ENCODE measurements at places on chromosomes 7 and 10.

DNA sequence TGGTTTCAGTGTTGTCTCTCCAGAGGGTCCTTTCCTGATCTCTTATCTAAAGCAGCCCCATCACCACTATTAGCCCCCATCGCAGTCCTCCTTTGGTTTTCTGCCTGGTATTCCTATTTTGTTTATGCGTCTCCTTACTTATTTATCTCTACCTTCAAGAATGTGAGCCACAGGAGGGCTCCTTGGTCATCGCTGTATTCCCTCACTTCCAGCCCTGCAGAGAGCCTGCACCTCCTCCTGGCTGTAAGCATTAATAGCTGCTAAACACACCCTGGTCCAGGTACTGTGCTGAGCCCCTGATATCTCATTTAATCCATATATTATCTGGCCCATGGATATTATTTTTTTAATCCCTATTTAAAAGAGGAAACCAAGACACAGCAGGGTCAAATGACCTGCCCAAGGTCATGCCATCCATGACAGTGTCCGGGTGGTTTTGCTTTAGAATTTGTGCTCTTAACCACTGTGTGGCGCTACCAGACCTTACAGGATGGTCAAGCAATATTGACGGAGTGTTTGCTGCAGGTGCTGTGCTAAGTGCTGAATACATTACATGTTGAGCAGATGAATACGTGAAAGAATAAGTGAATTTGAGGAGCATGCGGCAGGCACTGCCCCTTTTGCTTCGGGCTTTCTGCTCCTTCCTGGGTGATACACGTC lies 227.2 kb downstream of the ADAM12 start:
- no peak for DNase-seq

GRCh38 chr7:92875173-92875572 lies 38.8 kb upstream of the CDK6 start:
- no peak for DNase-seq

GRCh38 chr7:98531717-98532116 lies 85.4 kb upstream of the NPTX2 start:
- no peak for DNase-seq

- DNase-seq, result no peak
Observed at GRCh38 chr10:14757986-14758385, 16.7 kb downstream of the FAM107B start.

DNA sequence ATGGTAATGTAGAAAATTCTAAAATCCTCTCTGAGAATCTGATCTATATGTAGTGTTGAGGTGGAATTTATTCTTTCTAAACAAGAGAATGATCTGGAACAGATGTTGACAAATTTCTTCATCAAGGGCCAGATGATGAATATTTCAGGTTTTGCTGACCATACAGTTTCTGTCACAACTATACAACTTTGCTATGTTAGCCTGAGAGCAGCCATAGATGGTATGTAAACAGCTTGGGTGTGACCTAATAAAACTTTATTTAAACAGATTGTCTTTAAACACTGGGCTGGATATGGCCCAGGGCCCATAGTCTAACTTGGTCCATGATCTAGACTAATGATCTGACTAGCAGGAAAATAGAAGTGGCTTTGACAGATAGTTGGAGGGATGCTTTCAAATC lies 213.6 kb upstream of the CELF2 start:
- DNase-seq, result no peak

DNA sequence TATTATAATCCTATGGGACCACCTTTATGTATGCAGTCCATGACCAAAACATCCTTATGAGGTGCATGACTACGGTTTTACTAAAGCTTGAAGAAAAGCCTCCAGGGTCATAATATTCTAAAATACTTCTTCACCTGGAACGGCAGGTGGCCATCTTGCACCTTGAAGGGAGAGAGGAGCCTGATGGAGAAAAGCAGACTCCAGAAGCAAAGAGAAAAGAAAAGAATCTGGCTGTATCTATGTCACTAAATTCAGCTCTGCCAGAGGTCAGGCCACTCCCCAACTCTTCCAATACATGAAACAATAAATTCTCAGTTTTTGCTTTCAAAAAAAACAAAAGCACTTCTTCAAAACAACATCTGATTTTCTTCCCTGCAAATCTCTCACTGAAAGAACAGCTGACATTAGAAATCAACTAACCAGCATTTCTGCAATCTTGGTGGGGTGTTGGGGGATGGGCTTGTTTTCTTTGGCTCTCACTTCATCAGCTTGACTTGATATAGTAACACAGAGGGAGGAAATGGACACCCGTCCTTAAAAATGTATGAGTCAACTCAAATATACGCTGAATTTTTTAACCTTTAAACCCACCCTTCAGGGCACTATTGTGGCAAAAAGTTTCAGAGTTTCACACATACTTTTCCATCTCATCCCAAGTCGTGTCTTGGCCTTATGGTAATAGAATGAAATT lies 21.7 kb downstream of the HIBADH start:
- no peak for DNase-seq

GRCh38 chr7:101913851-101914250 lies 96.4 kb downstream of the CUX1 start:
- DNase-seq, result no peak

- DNase-seq, result no peak
Observed at GRCh38 chr7:43902542-43903054, 3.8 kb downstream of the URGCP start.

GRCh38 chr7:48638041-48638440 lies 286.3 kb upstream of the CDC14C start:
- no peak for DNase-seq

DNA sequence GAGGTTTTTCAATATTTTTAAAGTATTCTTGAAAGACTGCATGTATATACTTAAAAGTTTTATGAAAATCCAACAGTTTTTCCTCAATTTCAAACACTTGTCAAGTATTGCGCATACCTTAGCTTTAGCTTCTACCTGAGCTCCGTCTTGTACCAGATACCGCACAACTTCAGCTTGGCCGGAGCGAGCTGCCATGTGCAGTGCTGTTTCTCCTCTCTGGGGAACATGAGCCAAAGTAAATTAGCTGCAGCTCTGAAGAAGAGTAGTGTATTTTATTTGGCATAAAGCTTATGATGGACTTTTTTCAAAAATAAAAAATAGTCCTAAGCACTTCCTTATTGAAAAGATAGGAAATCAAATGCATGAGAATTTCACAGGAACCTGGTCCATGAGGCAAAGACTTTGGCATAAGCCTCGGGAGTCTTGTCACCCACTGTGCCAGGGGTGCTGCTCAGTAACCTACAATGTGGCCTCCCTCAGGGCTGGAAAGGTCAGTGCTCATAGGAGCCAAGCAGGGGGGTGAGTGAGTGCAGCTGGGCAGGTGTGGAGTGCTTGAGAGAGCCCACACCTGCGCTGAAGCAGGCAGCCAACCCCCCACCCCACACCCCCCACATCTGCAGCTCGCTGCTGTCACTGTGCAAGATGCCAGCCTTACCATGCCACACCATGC lies 189.5 kb downstream of the ANK3 start:
- DNase-seq, result no peak

DNA sequence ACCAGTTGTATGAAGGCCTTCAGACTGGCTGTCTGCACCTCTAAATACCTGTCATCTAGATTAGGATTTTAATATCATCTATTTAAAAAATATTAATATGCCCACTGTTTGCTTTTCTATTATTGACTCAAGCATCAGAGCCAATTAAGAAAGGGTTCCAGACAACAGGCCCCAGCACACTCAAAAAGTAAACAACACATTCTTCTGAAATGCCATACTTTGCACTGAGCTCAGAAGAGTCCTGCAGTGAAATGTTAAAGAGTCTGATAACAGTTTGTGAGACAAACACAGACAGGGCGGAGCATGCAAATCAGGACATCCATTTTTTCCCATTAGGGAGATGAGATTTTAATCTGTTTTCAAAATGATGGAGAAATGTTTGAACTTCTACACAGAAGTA lies 45.9 kb upstream of the KLF6 start:
- DNase-seq, result no peak

DNA sequence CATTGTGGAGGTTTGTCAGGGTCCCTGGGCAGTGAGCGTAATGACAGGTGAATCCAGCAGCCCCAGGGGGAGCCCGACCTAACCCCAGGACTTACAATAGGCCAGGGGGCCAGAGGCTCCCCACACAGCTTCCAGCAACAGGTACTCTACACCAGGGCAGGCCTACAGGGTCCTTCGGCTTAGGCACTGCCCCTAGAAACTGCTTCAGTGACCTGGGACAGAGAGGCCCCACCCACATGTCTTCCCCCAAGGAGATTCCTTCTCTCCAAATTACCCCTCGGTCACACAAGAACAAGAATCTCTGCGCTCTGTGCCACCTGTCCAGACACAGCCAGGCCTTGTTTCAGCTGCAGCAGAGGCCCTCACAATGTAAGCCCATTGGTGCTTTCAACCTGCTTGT lies 24.4 kb downstream of the SKIDA1 start:
- no peak for DNase-seq

GRCh38 chr10:123800289-123800688 lies 91.3 kb downstream of the CPXM2 start:
- no peak for DNase-seq

GRCh38 chr10:101319241-101319915 lies 34.6 kb upstream of the BTRC start:
- no peak for DNase-seq

DNA sequence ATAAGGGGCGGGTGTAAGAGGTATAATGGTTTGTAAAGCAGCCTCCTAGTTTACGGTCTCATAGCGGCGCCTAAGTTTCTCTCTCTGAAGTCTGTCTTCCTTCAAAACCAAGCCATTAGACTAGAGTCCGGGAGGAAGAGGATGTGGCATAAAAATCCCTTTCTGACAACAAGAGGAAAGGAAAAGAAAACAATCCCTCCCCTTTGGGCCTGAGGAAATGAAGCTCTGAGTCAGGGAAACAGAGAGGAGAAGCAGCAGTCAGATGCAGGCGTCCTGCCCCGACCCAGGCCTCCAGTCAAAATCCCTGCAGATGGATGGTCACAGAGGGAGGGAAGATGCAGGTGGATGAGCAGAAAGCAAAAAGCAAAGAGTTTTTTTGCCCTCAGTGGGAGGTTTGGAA lies 23.7 kb downstream of the PARP12 start:
- no peak for DNase-seq

DNA sequence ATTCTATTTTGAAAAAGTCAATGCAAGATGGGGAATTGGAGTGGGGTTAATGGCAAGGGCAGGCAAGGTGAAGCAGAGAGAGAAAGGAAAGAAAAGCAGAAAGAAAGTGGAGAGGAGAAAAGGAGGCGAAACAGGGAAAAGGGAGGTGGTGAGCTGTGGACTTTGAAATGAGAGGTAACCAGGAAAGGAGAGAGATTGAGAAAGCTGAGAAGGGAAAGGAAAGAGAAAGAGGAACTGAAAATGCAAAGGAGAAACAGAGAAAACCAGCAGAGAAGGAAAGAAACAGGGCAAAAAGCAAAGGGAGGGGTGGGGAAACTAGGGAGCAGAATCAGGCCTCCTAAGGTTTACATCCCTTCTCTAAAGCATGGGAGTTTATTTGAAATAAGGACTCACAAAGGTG lies 72.5 kb upstream of the TPK1 start:
- no peak for DNase-seq

- DNase-seq, result no peak
Observed at GRCh38 chr10:34537629-34538231, 277.4 kb downstream of the PARD3 start.

- no peak for DNase-seq
Observed at GRCh38 chr10:124911124-124912067, 30.5 kb upstream of the ZRANB1 start.

DNA sequence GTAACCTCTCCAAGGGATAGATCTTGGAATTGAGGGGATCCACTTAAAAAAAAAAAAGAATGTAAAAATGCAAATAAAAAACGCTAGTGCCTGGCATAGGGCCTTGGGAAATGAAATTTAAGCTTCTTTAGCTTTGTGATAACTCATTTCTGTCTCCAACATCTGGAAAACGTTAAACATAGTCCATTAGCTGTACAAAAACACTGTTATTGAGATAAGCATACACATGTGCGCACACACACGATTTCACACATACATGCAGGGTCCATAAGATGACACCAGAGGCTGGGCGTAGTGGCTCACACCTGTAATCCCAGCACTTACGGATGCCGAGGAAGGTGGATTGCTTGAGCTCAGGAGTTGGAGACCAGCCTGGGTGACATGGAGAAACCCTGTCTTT lies 13.7 kb upstream of the CUL2 start:
- no peak for DNase-seq

DNA sequence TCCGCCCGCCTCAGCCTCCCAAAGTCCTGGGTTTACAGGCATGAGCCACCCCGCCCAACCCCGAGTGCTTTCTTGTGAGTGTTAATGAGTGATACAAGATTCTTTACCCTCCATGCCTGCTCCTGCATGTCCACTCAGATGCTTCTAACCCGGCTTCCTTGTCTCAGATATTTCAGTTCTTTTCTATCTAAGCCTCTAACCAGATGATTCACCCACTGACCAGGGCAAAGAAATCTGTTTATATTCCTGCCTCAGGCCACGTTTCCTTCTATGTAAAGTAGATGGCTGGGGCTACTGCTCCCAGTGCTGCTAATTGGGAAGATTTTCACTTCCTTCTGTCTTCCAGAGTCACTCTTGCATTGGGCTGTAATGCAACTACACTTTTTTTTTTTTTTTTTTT lies 395.1 kb upstream of the ANKRD30A start:
- DNase-seq, result no peak

DNA sequence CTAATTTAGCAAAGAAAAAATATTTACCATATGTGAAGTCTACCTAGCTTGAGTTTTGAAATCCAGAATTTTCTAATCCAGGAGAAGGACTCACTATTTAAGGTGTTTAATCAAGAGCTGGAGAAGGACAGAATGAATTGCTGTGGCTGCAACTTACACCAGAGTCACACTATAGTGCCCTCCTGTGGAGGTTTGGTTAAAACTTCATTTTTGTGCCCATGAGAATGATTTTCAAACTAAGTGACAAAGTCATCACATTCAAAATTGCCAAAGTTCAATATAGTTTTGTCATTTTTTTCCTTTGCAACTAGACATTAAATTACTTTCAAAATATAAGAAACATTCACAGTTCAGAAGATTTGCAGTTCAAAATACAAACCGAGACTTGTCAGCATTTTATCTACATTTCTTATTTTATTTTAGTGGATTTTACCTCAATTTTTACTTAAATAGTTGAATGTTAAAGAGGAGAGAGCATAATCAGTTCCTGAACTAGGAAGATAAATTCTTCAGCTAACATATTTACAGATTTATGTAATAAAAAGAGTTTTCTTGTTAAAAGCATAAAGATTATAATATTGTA lies 70.7 kb downstream of the CABCOCO1 start:
- DNase-seq, result no peak

DNA sequence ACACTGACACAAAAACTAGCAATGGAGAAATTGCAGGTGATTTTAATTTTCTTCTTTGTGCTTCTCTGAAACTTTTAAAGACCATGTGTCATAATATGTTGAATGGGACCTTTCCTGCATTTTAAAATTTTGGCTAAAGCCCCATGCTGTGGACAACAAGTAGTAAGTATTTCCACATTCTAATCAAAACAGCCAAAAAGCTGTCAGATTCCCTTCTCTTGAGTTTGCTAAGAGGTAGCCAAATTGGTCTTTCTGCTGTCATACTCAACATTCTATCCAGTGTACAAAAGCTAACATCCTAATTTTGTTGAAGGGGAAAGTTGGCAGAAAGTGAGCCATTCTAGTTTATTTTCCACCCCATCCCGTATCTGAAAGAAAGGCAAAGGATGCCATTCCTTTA lies 447.6 kb downstream of the TFEC start:
- DNase-seq, result no peak

- no peak for DNase-seq
Observed at GRCh38 chr7:140235114-140235513, 58.3 kb upstream of the KDM7A start.

All from NCI-H187 treated with DMSO at 0.1 percent for 48 hours (cell line).